ENCODE measurements at places on chromosomes 7 and 10. TPM values are rescaled to one million over a fixed set of nuclear protein-coding genes. Genes with fewer than 3 reads are reported as not detected.

DNA sequence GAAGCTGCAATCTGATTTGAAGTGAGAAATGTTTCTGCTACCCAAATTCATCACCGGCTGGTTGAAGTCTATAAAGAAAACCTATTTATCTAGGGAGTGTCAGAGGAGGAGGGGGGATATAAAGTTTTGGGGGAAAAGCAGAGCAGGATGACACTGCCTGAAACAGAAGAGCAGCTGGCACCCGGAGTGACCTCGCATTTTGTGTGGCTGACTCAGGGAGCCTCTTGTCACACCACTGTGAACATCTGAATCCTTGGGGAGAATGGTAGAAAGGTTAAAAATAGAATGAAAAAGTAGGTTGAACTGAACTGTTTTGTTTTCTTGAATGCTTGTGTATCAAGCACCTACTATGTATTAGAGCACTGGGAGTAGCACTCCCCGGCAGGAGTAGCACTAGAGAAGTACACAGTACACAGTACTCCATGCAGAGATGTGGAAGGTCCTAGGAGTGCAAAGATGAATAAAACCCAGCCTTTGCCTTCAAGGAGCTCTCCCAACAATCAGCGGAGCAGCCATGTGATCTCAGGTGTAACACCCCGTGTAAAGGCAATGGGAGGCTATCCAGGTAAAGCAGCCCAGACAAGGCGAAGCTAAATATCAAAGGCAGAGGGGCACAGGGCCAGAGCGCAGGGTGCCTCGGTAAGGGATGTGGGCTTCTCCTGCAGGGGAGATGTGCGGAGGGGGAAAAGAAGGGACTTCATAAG is 13.5 kb downstream of the CRTAC1 start:
- no peak overlapping the region for H3K4me3 ChIP-seq
- no peak overlapping the region for H3K27ac ChIP-seq
- no peaks in the 10 kb centered on the region for H3K36me3 ChIP-seq
- H3K4me1 ChIP-seq: no peaks in the 10 kb centered on the region
- H3K27me3 ChIP-seq: peaks cover 33% of the 10 kb centered on the region

DNA sequence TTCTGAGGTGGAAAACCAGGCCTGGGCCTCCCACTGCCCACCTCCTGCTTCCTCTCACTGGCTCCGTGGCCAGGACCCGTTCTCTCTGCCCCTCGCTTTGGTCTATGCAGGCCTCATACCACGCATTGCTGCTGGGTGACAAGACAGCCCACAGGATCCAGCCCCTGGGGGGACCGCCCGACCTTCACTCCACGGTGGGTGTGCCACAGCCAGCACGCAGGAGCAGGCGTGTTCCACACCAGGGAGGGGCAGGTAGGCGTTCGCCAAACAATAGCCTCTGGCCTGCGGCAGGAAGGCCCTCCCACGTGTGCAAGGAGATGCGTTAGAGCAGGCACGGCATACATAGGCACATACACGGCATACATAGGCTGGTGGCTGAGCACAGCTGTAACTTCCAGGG is 233.4 kb downstream of the WDR37 start:
- no peak for DNase-seq
- no peak overlapping the region for H3K27ac ChIP-seq
- no peaks in the 10 kb centered on the region for H3K36me3 ChIP-seq

- DNase-seq: no peak
- no peaks in the 10 kb centered on the region for H3K4me1 ChIP-seq
- no peaks in the 10 kb centered on the region for H3K36me3 ChIP-seq
- no peak overlapping the region for H3K27ac ChIP-seq
Measured at GRCh38 chr7:118080947-118081346, 103.0 kb upstream of the LSM8 start.

DNA sequence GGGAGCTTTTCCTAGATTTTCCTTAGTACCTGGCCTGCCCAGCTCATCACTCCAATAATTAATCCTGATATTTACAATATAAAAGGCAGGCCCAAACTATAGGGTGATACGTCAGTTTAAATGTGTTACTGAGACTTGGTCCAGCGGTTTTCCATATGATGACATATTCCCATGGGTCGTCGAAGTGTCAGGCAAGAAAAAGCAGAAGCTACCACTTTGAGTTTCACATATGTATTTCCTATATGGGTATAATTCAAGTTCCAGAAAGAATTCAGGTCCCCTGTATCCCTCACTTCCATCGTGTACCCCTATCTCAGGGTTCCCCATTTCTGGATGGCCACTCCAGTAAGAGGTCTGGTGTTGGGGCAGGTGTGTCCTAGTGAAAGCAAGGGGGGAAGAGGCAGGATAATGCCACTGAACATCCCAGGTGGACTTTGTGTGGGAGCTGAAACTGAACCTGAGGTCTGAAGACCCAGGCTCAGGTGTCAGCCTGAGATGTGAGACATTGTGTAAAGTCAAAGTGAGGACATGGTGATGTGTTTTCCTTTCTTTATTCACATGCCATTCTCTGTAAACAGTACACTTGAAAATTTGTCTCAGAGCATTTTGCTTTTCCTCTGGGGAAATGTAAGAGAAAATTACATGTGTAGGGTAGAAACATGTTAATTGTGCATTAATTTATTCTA is 167.8 kb downstream of the PLXDC2 start:
- no peak overlapping the region for H3K4me3 ChIP-seq
- no peaks in the 10 kb centered on the region for H3K36me3 ChIP-seq
- no peak overlapping the region for H3K27ac ChIP-seq
- H3K27me3 ChIP-seq: no peaks in the 10 kb centered on the region

DNA sequence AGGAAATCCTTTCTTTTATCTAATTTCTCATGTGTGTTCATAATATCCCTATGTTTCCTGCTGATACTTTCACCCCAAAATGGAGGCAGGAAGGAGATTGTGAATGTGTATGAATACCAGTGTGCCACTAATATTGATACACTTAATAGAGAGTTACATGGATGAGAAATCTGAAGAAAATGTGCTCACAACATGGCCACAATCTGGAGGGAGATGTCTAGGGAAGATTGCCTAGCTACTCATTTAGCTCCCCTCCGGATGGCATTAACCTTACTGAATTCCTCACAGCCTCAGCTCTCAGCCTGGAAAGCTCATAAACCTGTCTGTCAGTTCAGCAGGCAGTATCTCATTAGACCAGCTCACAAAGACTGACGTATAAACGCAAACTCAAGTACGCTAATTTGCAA is 23.4 kb upstream of the DMTF1 start:
- H3K27ac ChIP-seq: no peak overlapping the region
- H3K4me3 ChIP-seq: no peak overlapping the region
- no peaks in the 10 kb centered on the region for H3K27me3 ChIP-seq
- no peak for DNase-seq

DNA sequence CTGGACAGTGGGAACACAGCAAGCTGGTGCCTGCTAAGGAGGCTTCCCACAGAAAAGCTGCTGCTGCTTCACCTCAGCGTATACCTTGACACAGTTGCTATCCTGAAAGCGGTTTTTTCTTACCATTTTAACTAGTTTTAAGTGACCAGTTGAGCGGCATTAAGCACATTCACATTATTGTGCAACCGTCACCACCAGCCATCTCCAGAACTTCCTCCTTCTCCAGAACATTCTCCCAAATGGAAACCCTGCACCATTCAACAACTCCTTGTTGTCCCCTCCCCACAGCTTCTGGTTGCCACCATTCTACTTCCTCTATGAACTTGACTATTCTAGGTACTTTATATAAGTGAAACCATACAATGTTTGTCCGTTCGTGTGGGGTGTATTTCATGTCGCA is 169.9 kb downstream of the SNX10 start:
- H3K4me1 ChIP-seq: no peaks in the 10 kb centered on the region
- H3K27me3 ChIP-seq: no peaks in the 10 kb centered on the region
- H3K27ac ChIP-seq: no peak overlapping the region
- DNase-seq: no peak
- no peaks in the 10 kb centered on the region for H3K36me3 ChIP-seq
- no peak overlapping the region for H3K4me3 ChIP-seq

HABP2 gene
- not detected for total RNA-seq

LIPF gene
- total RNA-seq: 0.36 TPM

RHOBTB1 gene
- 17.5 TPM for total RNA-seq

TSC22D4 gene
- 29.5 TPM for total RNA-seq

All from sigmoid colon (tissue), 7 donors.